Activated effector memory CD4-positive, alpha-beta T cell treated with Interleukin-2 at 50 U/mL for 16 hours (primary cell): ENCODE measurements at places on chromosomes 1 and 21.

DNA sequence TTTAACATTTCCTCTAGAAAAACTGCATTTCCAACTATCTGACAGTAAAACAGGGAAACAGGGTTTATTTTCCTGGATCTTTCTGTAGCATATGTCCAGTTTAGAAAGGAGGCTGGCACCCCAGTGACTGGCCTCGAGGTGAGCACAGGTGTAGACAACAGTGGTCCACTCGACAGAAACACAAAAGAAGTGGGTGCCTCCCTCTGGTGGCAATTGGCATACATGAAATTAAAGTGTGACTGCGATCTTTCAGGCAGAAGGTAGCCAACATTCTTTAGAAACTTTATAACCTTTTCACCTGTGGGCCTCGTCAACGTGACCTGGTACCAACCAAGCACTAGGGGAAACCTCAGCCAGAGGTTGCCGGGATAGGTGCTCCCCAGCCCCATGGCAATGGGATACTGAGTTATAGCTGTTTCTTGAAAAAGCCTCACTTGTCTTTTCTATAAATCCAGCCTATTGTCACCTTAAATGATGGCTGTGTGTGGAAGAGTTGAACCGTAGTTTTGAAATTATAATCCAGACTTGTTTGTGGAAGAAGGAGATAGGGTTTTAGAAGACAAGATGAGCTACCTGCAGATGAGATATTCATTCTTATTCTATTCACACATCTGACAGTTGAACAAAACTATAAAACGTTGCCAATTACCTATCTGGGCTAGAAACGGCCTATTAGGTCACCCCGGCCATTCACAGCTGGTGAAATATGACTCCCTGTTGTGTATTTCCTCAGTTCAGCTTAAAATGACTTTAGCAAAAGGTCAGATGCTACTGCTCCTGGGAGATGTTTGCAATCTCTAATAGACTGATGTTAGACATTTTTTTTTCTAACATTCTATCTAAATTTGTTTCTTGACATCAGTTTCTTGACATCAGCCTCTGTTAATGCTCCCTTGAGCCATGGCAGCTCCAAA, 44.3 kb downstream of the PCP4 start:
- DNase-seq = no peak

GRCh38 chr1:64683419-64683818, 61.5 kb upstream of the RAVER2 start:
- no peak for DNase-seq

DNA sequence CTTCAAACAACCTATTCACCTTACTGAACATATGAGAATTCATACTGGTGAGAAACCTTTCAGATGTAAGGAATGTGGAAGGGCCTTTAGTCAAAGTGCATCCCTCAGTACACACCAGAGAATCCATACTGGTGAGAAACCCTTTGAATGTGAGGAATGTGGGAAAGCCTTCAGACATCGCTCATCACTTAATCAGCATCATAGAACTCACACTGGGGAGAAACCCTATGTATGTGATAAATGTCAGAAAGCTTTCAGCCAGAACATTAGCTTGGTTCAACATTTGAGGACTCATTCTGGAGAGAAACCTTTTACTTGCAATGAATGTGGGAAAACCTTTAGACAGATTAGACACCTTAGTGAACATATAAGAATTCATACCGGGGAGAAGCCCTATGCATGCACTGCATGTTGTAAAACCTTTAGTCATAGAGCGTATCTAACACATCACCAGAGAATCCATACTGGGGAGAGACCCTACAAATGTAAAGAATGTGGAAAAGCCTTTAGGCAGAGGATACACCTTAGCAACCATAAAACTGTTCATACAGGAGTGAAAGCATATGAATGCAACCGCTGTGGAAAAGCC, 13.2 kb upstream of the EXO5 start:
- no peak for DNase-seq

GRCh38 chr1:228416217-228416933, at the start of gene TRIM17:
TSS of gene TRIM17 (minus strand) at chr1:228416861. CDS start at chr1:228415072, 1,789 bp downstream.
- peak; percentile 27 for DNase-seq

- DNase-seq = no peak
Measured at GRCh38 chr1:177811429-177811828, 158.4 kb downstream of the SEC16B start.

- DNase-seq = no peak
Measured at GRCh38 chr1:68163220-68163619, 69.1 kb downstream of the WLS start.

GRCh38 chr1:219174460-219175211, 958 bp downstream of the LYPLAL1 start:
- DNase-seq = no peak

- no peak for DNase-seq
Measured at GRCh38 chr1:8598060-8598724, 219.2 kb downstream of the RERE start.

GRCh38 chr21:25557180-25557579, 50.1 kb downstream of the MRPL39 start:
- DNase-seq = no peak

- DNase-seq = no peak
Measured at GRCh38 chr1:161440312-161440894, 64.9 kb upstream of the FCGR2A start.

DNA sequence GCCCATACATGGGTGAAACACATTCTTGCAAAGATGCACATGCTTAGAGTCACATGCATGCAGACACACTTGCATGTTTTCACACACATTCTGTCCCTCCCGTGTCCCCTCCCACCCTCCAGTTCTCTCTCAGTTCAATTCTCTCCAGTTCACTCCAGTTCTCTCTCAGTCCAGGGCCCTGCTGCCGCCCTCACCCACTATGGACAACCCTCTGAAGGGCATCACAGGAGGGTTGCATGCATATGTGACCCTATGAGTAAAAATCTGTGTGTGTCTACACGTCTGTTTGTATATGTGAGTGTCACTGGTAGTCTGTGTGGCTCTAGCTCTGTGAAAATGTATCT, 21.8 kb upstream of the ADGRB2 start:
- DNase-seq = no peak

DNA sequence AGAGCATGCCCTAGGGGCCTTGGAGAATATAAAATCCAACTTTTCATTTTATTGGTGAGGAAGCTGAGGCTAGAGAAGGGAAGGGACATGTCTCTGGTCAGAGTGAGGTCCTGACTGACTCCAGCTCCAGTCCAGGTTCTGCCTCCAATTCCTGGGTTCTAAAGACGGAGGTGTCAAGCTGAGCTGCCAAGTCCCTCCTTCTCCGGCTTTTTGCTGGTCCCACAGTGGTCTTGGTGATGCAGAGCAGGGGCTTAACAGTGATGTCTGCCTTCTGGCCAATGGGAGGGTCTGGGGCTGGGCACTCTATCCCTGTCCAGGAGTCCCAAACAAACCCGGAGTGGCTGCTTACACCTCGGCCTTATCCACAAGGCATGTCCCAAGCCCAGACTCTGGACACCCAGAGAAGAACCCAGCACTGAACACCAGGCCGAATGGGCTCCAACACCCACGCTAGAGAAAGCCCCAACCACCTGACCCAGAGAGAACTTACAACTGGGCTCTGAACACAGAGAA, 104.8 kb downstream of the EBNA1BP2 start:
- no peak for DNase-seq

- DNase-seq = no peak
Measured at GRCh38 chr21:36059823-36060158, 535 bp downstream of the SETD4 start.

DNA sequence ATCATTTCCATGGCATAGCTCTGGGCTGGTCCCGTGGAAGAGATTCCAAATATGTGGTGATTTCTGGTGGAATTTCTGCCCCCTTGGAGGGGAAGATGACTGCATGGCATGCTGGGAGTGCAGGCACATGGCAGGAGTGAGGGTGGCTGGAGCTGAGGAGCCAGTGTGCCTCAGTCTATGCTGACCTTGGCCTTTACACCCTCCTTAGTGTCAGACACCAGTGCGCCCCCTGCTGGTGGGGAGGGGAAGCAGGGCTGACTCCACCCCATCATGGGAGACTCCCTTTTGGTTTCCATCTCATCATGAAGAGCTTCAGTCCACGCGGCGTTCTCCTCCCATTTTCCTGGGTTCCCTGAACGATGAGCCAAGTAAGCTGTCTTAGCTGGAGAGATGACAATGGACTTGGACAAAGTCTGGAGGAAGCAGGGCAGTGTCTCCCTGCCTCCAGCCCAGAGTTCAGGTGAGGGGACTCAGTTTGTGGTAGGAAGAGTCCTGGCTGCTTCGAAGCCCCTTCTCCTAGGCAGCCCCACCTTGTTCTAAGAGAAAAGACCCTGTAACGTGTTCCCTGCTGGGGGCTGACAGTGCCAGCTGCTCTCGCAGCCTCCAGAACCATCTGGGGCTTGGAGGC, 10.3 kb downstream of the ALX3 start:
- DNase-seq = peak; percentile 51

GRCh38 chr1:4315202-4315601, 339.2 kb upstream of the AJAP1 start:
- DNase-seq = no peak

DNA sequence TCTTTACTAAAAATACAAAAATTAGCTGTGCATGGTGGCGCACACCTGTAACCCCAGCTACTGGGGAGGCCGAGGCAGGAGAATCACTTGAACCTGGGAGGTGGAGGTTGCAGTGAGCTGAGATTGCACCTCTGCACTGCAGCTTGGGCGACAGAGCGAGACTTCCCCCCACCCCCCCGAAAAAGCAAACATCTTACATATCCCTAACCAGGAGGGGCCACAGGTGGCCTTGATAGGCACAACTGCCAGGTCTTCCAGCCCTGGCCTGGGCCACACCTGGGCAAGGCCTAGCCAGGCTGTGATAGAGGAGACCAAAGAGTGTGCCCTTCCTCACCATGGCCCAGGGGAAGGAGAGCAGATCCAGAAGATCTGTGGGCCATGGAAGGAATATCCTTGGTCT, 28.6 kb upstream of the POU3F1 start:
- DNase-seq = no peak

DNA sequence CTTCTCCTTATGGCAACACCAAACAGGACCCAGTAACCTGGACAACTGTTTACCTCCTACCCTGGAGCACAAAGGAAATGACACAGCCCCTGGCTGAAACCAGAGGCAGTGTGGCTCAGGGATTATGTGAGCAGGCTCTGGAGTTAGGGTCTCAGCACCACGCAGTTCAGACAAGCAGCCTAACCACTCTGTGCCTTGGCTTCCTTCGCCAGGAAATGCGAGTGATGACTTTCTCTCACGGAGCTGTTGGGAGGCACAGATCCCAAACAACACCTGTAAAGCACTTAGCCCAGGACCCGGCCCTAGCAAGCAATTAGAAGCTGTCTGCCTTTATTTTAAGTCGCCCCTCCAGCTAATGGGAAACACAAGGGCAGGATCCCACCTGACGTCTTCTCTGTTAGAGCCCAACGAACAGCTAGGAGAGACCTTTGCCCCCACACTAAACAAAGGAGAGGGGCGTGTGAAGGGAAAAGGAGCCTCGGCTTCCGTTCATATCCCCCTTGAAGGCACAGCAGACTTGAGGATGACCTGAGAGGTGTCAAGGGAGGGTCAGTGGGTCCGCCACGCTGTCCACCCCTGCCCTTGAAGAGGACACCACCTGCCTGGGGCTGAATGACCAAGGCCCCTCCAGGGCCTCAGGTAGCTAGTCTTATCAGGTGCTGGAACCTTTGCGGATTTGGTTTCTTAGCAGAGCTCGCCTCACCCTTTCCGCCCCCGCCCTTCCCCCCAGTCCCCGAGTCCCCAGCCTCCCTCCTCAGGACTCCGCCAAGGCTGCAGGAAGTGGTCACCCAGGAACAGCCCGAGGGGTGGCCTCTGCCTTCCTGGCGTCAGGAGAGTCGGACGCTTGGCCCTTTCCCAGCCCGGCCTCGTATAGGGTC, 860 bp downstream of the TMEM63A start:
- DNase-seq = peak; percentile 59

DNA sequence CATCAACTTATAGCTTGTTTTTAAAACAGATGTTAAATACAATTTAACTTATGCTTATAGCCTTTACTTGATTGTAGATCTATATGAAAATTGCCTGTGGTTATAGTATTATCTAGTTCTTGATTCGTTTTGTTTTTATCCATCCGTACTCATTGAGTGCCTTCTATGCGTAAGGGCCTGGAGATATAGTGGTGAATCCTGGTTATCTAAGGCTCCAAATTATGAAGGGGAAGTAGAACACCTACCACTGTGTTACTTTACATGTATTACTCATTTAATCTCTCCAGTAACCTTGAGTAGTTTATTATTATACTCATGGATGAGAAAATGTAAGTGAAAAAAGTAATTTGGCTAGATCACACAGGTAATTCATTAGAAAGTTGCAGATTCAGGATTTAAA, 121.8 kb downstream of the OSBPL9 start:
- no peak for DNase-seq

DNA sequence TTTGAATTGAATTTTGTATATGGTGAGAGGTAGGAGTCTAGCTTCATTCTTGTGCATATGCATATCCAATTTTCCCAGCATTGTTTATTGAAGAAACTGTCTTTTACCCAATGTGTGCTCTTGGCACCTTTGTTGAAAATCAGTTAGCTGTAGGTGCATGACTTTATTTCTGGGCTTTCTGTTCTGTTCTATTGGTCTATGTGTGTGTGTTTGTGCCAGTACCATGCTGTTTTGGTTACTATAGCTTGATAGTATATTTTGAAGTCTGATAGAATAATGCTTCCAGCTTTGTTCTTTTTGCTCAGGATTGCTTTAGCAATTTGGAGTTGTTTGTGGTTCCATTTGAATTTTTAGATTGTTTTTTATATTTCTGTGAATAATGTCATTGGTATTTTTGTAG, 9.4 kb upstream of the ZMYM1 start:
- DNase-seq = no peak

GRCh38 chr21:15874615-15875014, 144.8 kb downstream of the USP25 start:
- no peak for DNase-seq

GRCh38 chr1:41416081-41416480, 54.8 kb downstream of the FOXO6 start:
- DNase-seq = no peak

- no peak for DNase-seq
Measured at GRCh38 chr1:8329439-8329838, 11.5 kb downstream of the SLC45A1 start.

GRCh38 chr1:214019499-214019898, 31.7 kb downstream of the PROX1 start:
- DNase-seq = no peak

DNA sequence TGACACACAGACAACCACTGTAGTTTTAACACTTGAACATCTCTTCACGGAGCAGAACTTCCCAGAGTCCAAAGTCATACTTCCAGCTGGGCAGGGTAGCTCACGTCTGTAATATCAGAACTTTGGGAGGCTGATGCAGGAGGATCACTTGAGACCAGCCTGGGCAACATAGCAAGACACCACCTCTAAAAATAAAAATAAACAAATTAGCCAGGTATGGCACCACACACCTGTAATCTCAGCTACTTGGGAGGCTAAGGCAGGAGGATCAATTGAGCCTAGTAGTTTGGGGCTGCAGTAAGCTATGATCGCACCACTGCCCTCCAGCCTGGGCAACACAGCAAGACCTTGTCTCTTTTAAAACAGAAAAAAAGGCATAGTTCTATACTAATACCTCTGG, 24.3 kb upstream of the EFHD2 start:
- no peak for DNase-seq

GRCh38 chr1:208852911-208853310, 608.7 kb upstream of the PLXNA2 start:
- DNase-seq = no peak

GRCh38 chr1:36007741-36008140, 76.2 kb upstream of the TEKT2 start:
- DNase-seq = no peak
